ENCODE measurements at places on chromosomes 6 and 20. TPM values are rescaled to one million over a fixed set of nuclear protein-coding genes. Genes with fewer than 3 reads are reported as not detected.
A peak's percentile ranks its signal among the peaks of the same experiment; 100 is the strongest.

GRCh38 chr6:30814146-30815040 lies 69.9 kb upstream of the DDR1 start:
- DNase-seq, result no peak

GRCh38 chr20:50308513-50309279 lies 118.1 kb downstream of the CEBPB start:
- peak; percentile 51 for DNase-seq

GRCh38 chr20:17655286-17655651 lies 26.8 kb downstream of the RRBP1 start:
- DNase-seq, result no peak

GRCh38 chr6:3422435-3423070 lies 34.3 kb downstream of the SLC22A23 start:
- DNase-seq, result peak; percentile 55

GRCh38 chr20:57747861-57748481 lies 38.2 kb upstream of the PMEPA1 start:
- DNase-seq, result no peak

DNA sequence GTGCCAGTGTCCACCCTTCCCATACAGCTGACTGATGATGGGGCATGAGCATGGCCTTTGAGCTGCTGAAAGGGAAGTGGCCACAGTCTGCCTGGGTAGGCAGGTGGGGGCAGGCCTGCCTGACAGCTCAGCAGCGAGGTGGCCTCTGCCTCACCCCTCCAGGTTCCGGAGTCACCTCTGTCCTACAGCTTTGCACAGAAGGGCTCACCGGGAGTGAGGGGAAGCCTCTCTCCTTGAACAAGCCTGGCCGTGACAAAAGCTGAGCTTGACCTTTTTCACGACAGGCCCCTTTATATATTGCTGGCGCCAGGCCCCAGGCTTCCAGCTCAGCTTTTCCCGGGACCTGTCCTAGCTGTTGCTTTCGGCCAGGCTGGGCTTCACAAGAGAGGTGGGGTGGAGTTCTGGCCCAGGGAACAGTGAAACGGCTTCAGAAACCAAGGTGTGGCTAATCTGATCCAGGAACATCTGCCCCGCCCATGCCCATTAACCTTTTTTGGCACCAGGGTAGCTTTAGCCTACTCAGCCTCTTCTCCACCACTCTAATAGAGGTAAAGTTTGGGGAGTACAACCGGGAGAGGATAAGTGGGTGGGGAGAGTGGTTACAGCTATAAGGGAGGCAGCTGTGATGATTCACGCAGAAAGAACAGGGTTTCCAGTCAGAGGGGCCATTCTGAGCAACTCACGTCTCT lies 42.9 kb downstream of the C6orf132 start:
- DNase-seq, result no peak

DNA sequence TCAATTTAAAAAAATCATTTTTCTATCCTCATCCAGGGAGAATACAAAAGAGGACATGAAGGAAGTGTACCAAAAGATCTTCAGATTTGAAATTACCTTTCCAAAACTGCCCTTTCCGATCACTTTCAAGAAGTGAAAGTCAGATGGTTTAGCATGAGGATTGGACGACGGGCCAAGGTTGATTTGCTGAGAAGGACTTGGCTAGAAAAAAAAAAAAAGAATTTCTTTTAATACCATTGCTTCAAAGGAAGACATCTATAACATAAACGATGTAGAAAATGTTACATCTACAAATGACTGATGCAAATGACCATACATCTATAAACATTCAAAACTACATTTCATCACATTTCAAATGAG lies 120.9 kb upstream of the SLC2A12 start:
- DNase-seq, result no peak

DNA sequence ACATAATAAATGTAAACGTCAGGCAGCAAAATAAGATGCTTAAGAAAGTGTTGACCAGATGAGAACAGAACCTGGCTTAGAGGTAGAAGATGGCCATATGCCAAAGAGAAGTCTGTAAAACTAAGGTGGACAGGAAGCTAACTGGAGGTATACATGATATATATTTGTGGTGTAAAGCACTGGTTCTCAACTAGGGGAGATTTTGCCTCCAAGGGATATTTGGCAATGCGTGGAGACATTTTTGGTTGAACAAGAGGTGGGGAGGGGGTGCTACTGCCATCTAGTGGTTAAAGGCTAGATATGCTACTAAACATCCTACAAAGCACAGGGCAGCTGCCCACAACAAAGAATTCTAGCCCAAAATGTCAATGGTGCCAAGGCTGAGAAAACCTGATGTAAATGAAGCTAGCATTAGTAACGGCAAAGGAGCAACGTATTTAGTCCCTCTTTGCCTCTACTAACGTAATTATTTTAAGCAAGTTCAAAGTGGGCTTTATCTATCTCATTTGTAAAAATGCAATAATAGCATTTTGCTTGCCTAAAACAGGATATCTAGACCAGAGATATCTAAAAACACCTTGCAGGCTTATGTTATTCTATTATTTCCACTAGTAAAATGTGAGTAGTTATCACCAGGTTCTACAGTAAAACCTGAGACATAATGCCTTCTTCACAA lies 182.6 kb downstream of the RNGTT start:
- DNase-seq, result peak; percentile 80

DNA sequence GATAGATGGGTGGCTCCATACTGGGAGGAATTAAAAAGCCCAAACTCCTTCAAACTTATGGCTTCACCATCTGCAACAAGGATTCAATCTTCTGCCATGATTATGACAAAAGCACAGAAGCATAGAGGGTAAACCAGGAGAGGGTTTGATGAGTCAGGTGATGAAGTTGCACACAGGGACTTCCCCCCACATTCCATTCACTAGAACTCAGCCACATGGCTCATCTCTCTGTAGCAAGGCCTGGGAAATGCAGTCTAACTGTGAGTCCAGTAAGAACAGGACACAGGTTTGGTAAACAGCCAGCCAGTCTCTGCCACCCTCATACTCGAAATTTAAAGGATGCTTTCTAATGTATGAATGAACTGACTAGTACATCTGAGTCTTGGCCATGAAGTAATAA lies 142.9 kb downstream of the HIVEP2 start:
- no peak for DNase-seq

DNA sequence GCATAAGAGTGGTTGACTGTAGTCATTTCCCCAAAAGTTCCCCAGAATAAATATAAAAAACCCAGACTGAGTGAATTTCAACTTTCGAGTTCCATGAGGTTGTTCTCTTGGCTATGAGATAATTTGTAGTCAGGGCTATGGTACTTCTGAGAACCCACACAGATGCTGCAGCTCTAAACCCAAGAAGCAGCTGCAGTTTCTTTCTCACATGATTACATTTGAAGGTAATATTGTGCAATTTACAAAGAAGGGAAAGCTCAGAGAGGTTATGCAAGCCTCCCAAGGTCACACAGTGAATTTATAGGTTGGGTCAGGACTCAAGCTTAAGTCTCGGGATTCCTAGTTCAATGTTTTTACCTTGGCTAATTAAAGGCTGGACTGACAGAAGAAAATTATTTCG lies 29.7 kb upstream of the CD93 start:
- DNase-seq, result no peak

DNA sequence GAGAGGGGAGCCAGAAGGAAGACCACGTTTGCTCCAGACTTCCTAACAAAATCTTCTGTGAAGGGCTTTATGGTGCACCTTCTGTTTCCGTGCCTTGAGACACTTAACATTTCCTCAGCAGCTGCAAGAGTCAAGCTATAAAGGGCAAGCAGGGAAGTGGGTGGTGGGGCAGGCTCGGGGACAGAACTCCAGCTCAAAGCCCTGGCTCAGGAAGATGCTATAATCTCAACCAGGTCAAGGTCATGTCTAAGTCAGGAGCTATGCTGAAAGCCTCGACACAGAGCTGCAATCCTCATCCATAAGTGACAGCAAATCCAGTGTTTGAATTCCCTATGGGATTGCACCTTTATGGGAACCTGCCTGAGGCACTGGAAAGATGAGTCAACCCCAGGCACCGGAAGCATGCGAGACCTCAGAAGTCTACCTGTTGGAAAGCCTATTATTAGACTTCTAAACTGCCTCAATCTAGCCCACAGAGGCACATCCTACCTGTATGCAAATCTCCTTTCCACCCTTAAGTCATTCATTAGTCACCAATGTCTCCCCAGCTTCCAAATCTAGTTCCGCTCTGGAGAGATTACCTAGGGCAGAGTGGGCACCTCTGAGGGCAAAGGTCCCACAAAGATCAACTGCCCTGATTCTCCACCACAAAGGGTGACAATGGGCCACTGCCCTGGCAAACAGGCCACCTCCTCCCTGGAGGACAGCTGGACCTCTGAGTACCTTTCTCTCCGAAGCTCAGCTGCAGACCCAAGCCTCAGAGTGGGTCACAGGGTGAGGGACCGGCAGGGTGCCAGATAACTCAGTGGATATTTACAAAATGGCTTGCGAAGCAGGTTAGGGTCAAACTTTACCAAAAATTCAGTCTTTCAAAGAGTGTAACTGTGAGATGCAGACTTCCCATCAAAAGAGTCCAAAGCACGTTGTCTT lies 287.0 kb downstream of the CDC5L start:
- no peak for DNase-seq

Gene MAS1
- 0.15 TPM for polyA plus RNA-seq

Gene ARHGAP40
- not detected for polyA plus RNA-seq

Gene RAMACL
- not detected for polyA plus RNA-seq

Gene SMIM13
- 6.4 TPM for polyA plus RNA-seq

Data from brain (organoid and tissue), 16 donors.